SJSA1 (cell line): ENCODE measurements at places on chromosomes 2 and 18.

GRCh38 chr18:44682201-44682870 is 1.6 kb downstream of the SETBP1 start:
- no peaks in the 10 kb centered on the region for H3K27me3 ChIP-seq
- peak; percentile 25 for DNase-seq
- peak overlapping the region; percentile 92 for H3K4me3 ChIP-seq
- peaks cover 37% of the 10 kb centered on the region for H3K4me1 ChIP-seq

- no peak overlapping the region for H3K27ac ChIP-seq
- H3K27me3 ChIP-seq, result no peaks in the 10 kb centered on the region
- H3K4me1 ChIP-seq, result no peaks in the 10 kb centered on the region
Observed at GRCh38 chr18:75659535-75660023, 232.1 kb upstream of the SMIM21 start.

DNA sequence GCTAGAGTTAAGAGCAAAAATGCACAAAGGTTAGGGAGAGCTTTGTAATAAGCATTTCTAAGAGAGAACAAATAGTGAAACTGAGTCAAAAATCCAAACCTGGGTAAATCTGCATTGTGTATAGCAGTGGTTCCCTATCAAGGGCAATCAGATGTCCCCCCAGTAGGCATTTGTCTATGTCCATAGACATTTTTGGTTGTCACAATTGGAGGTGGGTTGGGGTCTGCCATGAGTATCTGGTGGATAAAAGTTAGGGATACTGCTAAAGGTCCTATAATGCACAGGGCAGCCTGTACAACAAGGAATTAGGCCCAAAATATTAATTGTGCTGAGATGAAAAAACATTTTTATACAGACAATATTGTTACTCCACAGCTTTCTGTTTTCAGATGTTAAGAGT is 21.0 kb downstream of the NOP58 start:
- peaks cover 100% of the 10 kb centered on the region for H3K36me3 ChIP-seq
- DNase-seq, result no peak
- H3K27ac ChIP-seq, result no peak overlapping the region
- no peak overlapping the region for H3K4me3 ChIP-seq
- H3K4me1 ChIP-seq, result no peaks in the 10 kb centered on the region

- H3K4me3 ChIP-seq, result no peak overlapping the region
- DNase-seq, result no peak
- H3K4me1 ChIP-seq, result no peaks in the 10 kb centered on the region
- H3K36me3 ChIP-seq, result no peaks in the 10 kb centered on the region
- H3K27ac ChIP-seq, result no peak overlapping the region
Observed at GRCh38 chr2:138432971-138433370, 68.6 kb upstream of the SPOPL start.

- no peaks in the 10 kb centered on the region for H3K36me3 ChIP-seq
- H3K4me3 ChIP-seq, result no peak overlapping the region
- H3K27me3 ChIP-seq, result no peaks in the 10 kb centered on the region
- no peaks in the 10 kb centered on the region for H3K4me1 ChIP-seq
Observed at GRCh38 chr2:49687918-49688317, 533.6 kb upstream of the FSHR start.

GRCh38 chr18:64111950-64112349 is 36.9 kb downstream of the LINC00305 start:
- H3K27ac ChIP-seq, result no peak overlapping the region
- H3K4me3 ChIP-seq, result no peak overlapping the region
- no peaks in the 10 kb centered on the region for H3K36me3 ChIP-seq
- H3K4me1 ChIP-seq, result no peaks in the 10 kb centered on the region

GRCh38 chr2:128444121-128444771 is 125.6 kb upstream of the HS6ST1 start:
- peak; percentile 34 for DNase-seq
- H3K4me1 ChIP-seq, result peaks cover 28% of the 10 kb centered on the region
- no peak overlapping the region for H3K4me3 ChIP-seq
- no peaks in the 10 kb centered on the region for H3K27me3 ChIP-seq

GRCh38 chr2:15271276-15271675 is 289.9 kb downstream of the NBAS start:
- no peaks in the 10 kb centered on the region for H3K4me1 ChIP-seq
- H3K4me3 ChIP-seq, result no peak overlapping the region
- peaks cover 10% of the 10 kb centered on the region for H3K36me3 ChIP-seq

DNA sequence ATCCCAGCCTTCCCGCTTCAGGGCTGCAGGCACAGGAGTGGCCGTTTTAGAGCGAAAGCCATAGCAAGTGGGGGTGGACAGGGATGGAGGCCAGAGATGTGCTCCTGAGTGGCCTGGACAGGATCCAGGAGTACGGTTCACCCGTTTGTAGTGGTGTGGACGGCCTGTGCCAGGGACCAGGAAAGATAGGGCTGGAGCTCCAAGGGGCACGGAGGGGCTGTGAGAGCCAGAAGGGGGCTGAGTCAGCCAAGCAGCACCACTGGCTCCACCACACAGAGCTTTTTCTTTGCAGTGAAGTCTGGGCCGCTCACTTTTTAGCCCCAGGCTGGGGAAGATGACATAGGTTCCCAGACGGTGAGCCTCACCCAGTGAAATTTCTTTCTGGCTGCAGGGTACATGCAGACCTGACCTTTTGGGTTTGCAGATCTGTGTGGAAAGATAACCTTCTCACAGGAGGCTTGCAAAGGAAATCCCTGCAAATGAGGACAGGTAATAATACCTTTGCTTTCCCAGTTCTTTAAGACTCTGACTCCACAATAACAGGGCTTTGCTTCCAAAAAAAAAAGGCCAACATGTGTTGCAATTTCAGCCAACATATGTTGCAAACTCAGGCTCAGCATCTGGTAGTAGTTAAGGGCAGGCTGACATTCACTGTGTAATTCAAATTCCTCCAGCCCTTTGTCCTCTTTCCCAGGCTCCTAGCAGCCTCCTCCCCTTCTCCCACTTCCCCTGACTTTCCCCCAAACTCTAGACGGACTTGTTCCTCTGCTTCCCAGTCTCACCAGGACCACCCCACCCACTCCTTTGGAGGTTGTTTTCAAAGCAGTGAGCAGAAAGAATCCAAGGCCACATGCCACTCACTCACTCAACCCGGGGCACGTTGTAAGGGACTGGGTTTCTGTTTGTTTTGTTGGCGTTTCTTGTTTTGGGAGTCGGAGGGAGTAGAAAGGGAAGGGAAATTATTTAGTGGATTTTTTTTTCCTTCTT is 20.3 kb upstream of the LAPTM4A start:
- peak; percentile 87 for DNase-seq
- H3K4me3 ChIP-seq, result peak overlapping the region; percentile 1; the same call in 1 of the 2 replicates
- no peaks in the 10 kb centered on the region for H3K36me3 ChIP-seq
- H3K4me1 ChIP-seq, result peaks cover 49% of the 10 kb centered on the region
- peak overlapping the region; percentile 91 for H3K27ac ChIP-seq

DNA sequence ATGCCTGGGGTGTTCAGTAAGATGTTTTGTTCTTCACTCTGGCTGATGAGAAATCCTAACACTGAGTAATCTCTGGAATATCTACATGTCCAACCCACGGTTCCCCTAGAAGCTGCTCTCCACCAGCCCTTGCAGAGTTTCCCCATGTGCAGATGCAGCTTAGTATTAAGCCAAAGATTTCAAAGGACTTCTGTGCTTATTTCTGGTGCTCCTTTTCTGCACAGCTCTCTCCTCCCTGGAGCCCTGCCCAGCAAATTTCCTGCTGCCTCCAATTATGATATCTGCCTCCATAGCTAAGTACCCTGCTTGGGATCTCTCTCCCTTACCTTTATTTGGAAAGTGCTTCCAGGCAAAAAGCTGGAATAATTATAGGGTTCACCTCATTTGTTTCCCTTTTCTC is 949.3 kb downstream of the BCL11A start:
- H3K4me1 ChIP-seq, result no peaks in the 10 kb centered on the region
- no peak overlapping the region for H3K4me3 ChIP-seq
- no peaks in the 10 kb centered on the region for H3K36me3 ChIP-seq
- DNase-seq, result no peak

DNA sequence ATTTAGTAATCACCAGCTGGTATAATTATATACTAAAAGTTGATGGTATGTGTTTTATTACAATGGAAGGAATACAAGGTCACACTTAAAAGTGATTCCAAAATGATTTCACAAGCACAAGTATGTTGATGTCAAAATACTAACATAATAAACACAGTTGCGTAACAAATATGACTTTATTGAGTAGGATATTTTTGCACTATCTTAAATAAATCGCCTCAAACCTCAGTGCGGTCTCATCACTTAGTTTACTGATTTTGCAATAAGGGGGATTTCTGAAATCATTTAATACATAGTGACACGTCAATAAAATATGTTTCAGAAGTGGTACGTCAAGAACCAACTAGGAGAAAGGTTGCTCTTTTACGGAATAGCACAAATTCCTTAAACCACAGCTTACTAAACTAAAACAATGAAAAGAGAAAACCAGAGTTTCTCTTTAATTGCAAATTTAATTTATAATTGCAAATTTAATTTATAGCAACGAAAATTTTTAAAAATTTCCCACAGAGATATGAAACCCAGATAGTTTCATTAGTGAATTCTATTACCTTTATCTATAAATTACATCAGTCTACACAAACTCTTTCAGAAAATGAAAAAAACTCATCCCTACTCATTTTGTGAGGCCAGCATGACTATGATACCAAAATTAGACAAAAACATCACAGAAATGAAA is 304.0 kb upstream of the REG3G start:
- no peaks in the 10 kb centered on the region for H3K27me3 ChIP-seq
- H3K4me1 ChIP-seq, result no peaks in the 10 kb centered on the region
- no peak overlapping the region for H3K27ac ChIP-seq
- H3K36me3 ChIP-seq, result no peaks in the 10 kb centered on the region
- DNase-seq, result no peak
